Activated naive CD4-positive, alpha-beta T cell treated with anti-CD3 and anti-CD28 coated beads, Interleukin-2, amount 50 U/mL, for 16 hours (primary cell): ENCODE measurements at places on chromosomes 1 and 21.

DNA sequence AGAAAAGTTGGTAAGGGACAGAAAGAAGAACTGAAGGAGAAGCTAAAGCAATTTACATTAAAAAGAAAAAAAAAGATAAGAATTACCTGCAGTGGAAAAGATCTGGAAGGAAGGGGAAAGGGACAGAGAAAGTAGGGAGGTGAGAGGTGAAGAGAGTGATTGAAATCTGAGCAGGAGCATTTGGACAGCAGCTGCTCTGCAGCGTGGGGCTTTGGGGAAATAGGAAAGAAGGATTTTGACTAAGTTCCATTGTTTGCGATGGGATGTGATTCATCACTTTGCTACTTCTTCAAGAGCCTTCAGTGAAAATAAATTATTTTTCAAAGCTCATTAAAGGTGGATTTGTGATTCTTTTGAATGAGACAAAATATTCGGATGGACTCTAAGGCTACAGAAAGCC, 26.1 kb upstream of the NMNAT2 start:
- no peak for DNase-seq

DNA sequence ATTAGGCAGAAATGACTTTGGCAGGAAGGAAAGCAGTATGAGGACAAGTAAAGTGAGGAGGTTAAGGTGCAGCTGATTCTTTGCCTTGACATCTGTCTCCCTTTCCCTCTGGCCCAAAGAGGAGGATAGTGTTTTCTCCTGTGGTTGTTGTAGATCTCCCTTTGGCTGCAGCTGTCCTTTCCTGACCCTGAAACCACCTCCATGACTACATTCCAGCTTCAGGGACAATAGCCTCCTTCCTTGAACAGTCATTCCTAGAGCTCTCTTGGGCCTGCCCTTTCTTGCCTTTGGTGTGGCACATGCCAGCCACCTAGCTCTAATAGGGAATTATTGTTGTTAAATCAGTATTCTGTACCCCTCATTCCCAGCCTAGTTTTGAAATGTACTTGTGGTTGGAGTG, 6.2 kb downstream of the ZMYM1 start:
- DNase-seq = no peak

GRCh38 chr1:219171192-219171935, 2.3 kb upstream of the LYPLAL1 start:
- no peak for DNase-seq

- DNase-seq = peak; percentile 46
These were observed 66.1 kb downstream of the ADARB1 start for GRCh38 chr21:45140346-45140940.
